AG08396 (cell line): ENCODE measurements at places on chromosomes 16 and 17.

DNA sequence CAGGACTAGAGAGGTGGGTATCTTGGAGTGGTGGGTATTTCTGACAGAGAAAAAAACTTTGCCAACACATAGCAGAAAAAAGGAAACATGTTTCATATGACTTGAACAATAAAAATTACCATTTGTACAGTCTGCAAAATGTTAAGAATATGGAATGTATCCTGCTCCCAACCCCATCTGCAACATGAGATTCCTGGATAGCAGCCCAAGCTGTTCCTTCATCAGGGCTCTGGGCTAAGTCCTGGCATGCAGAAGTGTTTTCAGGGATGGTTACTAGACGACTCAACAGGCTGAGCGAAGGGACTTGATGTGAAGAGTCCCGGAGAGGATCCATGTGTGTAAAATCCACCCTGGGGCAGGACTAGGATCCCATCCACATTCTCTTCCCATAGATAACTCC, 121.0 kb upstream of the IRX3 start:
- peak; percentile 24 for DNase-seq

GRCh38 chr17:58268774-58269556, 11.8 kb downstream of the MPO start:
- DNase-seq = no peak

GRCh38 chr17:73029991-73030390, 62.5 kb downstream of the SLC39A11 start:
- DNase-seq = no peak

- no peak for DNase-seq
Observed at GRCh38 chr16:75614066-75614897, 8.8 kb downstream of the ADAT1 start.

GRCh38 chr17:42893359-42893758, 7.2 kb upstream of the G6PC1 start:
- DNase-seq = no peak

- DNase-seq = no peak
Observed at GRCh38 chr17:10042589-10043244, 137.6 kb upstream of the RCVRN start.

DNA sequence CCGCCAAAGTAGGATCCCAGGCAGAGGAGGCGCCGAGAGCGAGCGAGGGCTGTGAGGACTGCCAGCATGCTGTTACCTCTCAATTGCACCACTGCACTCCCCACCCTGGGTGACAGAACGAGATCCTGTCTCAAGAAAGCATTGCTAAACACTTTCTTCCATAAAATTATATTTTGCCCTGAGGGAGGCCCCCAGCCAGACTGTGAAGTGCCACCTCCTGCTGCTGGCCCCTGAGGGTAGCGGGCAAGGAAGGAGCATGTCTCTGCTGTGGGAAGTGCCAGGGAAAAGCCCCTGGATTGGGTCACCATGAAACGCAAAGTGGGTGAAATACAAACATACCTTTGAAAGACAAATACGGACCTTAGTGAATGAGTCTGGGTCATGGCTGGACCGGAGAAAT, 78.0 kb upstream of the AMZ2 start:
- DNase-seq = no peak

- peak; percentile 59 for DNase-seq
Observed at GRCh38 chr17:6427279-6427781, 7.6 kb downstream of the AIPL1 start.

GRCh38 chr17:72996791-72997190, 95.7 kb downstream of the SLC39A11 start:
- DNase-seq = no peak

DNA sequence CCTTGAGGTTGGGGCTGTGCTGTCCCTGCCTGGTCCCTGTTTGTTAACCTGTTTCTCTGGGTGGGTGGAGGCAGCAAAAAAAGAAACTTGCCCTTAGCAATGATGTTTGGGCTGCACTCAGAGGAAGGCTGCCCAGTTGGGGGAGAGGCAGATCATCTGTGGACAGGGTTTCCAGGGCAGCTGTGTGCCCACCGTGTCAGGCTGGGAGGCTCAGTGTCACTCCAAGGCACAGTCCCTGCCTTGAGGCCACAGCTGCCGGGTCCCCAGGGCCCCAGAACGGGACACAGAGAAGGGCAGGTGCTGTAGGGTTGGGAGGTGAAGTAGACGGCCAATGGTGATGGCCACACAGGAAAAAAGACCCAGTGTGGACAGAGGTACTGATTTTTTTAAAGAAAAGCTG, 3.9 kb downstream of the IL34 start:
- DNase-seq = no peak

DNA sequence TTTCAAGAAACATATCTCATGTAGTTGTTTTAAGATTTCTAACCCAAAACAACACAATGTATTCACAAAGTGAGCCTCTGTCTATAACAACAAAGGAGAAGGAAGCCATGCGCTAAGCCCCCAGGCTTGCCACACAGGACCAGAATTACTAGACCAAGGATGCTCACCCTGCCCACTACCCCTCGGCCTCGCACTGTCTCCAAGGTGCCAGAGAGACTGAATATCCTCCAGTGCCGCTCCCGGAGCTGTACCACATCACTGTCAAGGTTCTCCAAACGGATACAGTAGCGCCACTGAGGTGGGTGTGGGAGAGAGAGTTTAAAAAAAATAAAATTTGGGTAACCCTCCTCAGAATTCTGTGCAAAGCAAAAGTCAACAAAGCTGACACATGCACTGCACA, 7.1 kb downstream of the POLDIP2 start:
- DNase-seq = no peak

DNA sequence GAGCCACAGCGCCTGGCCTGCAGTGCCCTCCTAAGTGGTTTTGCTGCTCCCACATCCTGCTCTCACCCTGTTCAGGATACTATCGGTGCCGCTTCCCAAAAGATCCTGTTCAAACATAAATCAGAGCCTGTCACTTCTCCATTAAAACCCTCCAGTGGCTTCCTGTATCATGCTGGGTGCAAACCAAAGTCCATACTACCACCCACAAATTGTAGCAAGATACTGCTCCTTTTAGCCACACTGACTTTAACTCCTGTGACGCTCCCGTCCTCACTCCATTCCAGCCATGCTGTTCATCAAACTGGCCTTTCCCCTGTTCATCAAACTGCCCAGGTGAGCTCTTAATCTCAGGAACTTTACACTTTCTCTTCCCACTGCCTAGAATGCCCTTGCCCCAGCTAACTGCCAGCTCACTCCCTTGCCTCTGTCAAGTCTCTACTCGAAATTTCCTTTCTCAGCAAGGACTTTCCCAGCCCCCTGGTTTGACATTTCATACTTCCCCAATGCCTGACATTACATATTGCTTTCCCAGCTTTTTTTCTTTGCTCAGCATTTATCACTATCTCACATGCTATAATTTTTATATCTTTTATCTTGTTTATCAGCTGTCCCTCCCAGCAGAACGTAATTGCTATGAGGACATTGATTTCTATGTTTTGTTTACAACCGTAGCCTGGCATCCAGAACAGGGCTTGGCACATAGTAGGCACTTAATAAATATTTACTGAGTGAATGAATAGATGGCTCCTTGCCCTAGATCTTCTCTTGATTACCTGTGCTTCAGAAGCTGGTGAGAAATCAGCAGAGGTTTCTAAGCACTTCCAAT, 44.3 kb upstream of the SMURF2 start:
- DNase-seq = no peak

GRCh38 chr16:23134274-23134673, 15.0 kb downstream of the USP31 start:
- DNase-seq = no peak

DNA sequence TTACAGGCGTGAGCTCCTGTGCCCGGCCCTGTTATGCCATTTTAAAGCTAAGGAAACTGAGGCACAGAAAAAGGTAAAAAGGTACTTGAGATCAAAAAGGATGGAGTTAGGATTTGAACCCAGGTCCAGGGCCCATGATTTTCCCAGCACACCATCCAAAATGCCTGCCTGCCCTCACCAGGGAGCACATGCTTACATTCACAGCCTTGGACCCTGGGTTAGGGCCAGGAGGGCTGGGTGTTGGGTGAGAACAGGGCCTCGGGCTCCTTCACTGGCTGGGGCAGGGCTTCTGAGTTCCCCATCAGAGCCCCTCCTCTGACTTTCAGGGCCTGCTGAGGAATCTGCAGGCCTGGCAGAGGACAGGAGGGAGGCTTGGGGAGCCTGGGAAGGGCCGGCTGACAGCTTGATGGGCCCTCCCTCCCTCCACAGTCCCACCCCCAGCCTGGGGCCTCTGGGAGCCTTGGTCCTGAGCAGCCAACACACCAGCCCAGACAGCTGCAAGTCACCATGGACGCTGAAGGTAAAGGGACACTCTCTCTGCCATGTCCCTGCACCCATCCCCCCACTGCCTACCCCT, at the start of gene QPRT:
Gene QPRT (plus strand): TSS at position 490 of the 577 bp plus-strand sequence. CDS start 18 bp downstream, at position 508.
- DNase-seq = peak; percentile 48

GRCh38 chr16:82024883-82025282, 10.2 kb upstream of the HSD17B2 start:
- DNase-seq = no peak

DNA sequence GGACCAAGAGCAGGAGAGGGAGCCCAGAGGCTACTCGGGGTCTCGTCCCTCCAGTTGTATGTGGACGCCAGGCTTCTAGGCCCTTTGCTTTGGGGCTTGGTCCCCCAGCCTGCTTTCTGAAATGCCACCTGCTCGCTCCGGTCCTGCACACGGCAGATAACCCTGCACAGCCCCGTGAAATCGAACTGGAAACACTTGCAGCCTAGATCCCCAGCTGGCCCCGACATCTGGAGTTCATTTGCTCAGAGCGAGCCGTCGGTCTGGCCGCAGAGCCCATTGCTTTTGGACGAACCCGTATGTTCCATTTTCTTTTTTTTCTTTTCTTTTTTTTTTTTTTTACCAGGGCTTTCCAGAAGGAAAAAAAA, 22.9 kb downstream of the C1QTNF1 start:
- DNase-seq = no peak
